ENCODE measurements at places on chromosomes 2 and 18. TPM values are rescaled to one million over a fixed set of nuclear protein-coding genes. Genes with fewer than 3 reads are reported as not detected.

Gene AQP12A
- not detected for total RNA-seq

Gene AKAIN1
- not detected for total RNA-seq

Gene ATOH8
- 16.5 TPM for total RNA-seq

Gene GPR35
- total RNA-seq, result 0.61 TPM

Gene SERPINB12
- not detected for total RNA-seq

Gene ZNF521
- total RNA-seq, result not detected

Gene IL1RL2
- total RNA-seq, result not detected

Gene C1QL2
- 0.48 TPM for total RNA-seq

Gene UGT1A5
- total RNA-seq, result 0.13 TPM

Gene ZNF396
- 0.88 TPM for total RNA-seq

Gene VWA3B
- total RNA-seq, result not detected

Gene ALK
- not detected for total RNA-seq

All from A549 treated with Hydrocortisone at 1 μM for 4 hours (cell line).